ENCODE measurements at places on chromosomes 6 and 20.

DNA sequence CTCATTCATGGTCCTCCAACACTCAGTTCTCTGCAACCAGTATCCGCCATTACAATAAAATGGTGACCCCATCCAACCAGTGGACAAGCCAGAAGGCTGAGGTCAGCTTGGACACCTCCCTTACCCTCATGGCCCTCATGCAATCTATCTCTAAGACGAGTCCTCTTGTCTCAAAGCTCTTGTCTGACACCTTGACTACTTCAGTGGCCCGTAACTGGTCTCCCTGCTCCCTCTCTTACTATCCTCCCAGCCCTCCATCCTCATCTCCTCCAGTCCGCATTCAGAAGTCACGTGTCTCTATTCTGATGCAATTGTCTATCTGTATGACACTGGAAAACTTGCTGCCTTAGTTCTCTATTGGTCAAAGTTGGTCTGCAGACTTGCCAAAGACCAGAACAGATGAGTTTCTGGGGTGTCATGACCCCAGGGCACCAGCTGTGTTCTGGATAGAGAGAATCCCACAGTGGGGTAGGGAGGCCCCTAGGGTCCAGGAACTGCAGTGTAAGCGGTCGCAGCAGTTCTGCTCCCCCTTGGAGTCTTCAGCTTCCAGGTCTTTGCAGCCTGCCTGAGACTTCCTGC lies 59.6 kb upstream of the RNF24 start:
- DNase-seq: peak; percentile 24

DNA sequence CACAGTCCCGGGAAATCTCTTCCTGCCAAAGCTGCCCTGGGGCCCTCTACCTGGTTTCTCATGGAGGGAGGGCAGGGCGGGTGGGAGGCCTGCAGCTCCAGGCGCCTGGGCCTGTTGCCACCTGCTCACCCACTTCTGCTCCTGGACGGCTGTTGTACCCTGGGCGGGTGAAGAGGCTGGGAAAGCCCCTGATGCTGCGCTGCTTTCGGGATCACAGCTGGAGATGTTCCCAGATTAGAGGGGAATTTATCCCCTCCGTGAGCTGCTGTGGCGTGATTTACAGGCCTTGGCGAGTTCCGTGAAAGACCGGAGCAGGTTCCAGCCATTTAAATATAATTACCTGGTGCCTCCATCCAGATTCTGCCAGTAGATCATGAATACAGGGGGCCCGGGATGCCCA lies 12.3 kb upstream of the VSTM2L start:
- DNase-seq: no peak

GRCh38 chr20:36855241-36855657 lies 20.7 kb upstream of the TLDC2 start:
- no peak for DNase-seq

- DNase-seq: no peak
These were observed 36.4 kb upstream of the HLA-C start for GRCh38 chr6:31308050-31308844.

DNA sequence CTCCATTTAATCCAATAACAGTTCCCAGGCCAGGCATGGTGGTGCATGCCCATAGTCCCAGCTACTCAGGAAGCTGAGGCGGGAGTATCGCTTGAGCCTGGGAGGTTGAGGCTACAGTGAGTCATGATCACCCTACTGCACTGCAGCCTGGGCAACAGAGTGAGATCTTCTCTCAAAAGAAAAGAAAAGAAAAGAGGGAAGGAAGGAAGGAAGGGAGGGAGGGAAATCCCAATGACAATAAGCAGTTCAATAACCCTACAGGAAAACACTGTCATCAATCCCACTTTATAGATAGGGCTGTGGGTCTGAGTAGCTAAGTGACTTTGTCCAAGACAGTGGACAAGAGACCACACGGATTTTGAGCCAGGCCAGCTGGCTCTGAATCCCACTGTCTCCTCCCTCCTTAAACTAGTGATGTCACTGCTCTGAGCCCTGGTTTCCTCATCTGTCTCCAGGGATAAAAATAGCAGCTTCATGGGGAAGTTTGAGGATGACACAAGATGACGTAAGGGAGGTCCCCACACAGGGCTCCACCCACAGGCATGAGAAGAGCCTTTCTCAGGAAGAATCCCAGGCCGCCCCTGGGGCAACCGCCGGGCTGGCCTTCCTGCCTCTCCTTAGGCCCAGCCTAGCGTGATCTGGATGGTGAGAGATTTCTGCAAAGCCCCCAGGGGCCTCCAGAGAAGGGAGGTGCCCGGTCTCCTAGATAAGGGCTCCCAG lies 7.2 kb upstream of the TRIB3 start:
- peak; percentile 49 for DNase-seq

GRCh38 chr6:160088784-160089533 lies 32.7 kb upstream of the SLC22A1 start:
- peak; percentile 37 for DNase-seq

GRCh38 chr6:98920904-98921431 lies 26.8 kb downstream of the FBXL4 start:
- DNase-seq: no peak

- no peak for DNase-seq
These were observed 39.2 kb upstream of the TPD52L1 start for GRCh38 chr6:125114248-125114858.

GRCh38 chr6:112310439-112311125 lies 36.5 kb upstream of the RFPL4B start:
- DNase-seq: no peak

DNA sequence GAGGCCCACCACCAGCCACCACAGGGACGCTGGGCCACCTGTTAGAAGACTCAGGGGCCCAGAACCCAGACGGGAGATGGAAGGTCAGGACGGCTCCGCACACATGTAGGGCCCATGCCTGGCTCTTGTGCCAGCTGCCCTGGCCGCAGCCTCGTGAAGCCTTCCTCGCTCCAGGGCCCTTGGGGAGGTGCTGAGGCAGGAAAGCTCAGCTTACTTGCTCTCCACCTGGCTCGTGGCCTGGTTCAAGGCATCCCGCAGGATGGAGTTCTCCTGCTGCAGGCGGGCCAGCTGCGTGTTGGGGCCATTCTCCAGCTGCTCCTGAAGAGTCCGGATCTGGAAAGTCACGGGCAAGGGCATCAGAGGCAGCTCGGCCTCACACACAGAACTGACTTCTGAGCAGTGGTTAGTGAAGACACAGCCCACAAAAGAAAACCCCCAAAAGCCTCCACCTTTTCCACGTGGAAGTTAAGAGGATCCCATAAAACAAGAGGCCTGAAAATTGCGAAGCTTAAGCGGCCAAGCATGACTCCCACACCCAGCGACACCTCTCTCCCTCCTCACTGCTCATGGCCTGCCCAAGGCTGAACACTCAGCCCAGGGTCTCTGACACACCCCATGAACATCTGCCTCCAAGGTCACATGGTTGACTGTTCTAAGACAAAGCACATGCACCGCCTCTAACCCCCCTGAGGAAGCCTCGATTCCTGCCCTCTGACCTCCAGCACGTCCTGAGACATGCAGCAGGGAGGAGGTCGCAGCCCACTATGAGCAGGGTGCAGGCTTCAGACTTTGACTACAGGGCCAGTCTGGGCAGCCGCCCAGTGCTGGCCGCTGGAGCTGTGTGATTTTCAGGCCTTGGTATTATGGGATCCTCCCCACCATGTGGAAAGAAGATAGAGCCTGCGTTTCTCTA lies 46.5 kb downstream of the RRBP1 start:
- no peak for DNase-seq

DNA sequence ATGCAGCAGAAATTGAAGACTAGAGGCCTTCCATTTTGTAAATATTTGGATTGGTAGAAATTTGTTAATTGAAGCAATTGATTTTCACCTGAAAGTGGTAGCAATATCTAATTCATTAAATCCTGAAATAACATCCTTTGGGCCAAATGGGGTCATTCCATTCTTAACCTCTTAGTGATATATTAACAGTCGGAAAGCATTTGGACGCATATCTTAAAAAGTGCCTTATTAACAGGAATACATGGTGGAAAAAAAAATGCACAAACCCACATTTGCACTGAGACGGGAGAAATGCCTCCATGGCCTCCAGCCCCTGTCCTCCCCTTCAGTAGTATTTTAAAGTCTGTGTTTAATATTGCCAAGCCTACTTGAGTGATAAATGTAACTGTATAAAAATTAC lies 205.5 kb downstream of the TFAP2B start:
- DNase-seq: no peak
